ENCODE measurements at places on chromosomes 16 and 17.

DNA sequence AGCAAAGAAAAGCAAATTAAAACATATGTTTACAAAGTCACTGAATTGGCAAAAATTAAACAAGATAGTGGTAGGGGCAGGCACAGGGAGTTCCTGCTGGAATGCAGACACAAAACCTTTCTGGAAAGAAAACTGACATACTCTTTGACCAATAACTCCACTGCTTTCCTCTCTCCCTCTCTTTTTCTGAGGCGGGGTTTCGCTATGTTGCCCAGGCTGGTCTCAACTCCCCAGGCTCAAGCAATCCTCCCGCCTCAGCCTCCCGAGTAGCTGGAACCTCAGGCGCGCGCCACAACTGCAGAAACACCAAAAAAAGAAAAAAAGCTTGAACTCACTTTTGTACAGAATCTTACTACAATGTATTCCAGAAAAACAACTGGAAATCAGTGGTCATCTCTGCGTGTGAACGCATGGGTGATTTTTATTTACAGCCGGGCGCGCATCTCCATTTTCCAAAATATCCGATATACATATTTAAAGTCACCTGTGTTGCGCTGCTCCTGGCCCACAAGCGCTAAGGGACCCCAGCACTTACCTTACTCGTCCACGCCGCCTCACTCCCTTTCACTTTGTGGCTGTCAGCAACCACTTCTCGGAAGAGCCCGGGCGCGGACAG, 480 bp downstream of the TXNL4B start:
- DNase-seq, result no peak

GRCh38 chr17:45999900-46000290, 845 bp downstream of the STH start:
- DNase-seq, result no peak

GRCh38 chr16:180101-180675, at the start of gene HBQ1:
Gene HBQ1 (plus strand): TSS chr16:180459. CDS start chr16:180487, 28 bp downstream.
- no peak for DNase-seq

DNA sequence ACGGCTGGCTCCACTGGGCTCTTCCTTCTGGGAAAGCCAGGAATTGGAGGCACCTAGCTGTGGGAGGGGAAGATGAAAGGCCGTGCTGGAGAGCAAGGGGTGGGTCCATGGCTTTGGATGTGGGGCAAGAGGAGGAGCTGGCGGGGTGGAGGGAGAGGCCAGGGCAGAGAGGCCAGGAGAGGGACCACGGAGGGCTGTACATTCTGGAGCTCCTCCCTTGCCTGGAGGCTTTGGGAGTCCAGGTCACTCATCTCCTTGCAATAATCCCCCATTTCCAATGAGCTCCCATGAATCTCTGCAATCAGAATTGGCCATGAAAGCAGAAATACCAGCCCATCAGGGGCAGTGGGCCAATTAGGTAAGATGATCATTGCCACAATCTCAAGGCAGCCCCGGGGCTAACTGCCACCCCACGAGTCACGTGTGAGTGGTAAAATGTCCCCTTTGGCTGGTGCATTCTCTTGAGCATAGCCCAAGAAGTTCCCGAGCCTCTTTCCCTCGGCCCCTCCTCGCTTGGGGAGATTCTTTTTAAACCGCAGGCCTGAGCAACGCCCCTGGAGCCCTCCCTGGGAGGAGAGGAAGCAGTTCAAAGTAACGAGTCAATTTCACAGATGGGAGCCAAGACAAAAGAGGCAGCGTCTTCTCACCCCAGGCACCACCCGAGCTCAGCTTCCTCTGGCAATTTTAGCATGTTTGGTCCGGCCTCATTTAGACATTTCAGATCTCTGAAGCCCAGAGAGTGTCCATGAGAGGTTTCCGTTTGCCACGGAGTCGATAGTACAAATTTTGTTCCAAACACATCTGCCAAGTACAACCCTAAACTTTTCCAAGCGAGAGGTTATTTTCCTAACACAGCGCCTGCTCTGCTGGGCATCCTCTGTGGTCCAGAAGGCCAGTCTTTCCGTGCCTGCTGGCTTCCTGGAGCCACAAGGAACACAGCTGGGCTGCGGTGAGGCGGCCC, 13.4 kb downstream of the RTN4RL1 start:
- DNase-seq, result no peak

DNA sequence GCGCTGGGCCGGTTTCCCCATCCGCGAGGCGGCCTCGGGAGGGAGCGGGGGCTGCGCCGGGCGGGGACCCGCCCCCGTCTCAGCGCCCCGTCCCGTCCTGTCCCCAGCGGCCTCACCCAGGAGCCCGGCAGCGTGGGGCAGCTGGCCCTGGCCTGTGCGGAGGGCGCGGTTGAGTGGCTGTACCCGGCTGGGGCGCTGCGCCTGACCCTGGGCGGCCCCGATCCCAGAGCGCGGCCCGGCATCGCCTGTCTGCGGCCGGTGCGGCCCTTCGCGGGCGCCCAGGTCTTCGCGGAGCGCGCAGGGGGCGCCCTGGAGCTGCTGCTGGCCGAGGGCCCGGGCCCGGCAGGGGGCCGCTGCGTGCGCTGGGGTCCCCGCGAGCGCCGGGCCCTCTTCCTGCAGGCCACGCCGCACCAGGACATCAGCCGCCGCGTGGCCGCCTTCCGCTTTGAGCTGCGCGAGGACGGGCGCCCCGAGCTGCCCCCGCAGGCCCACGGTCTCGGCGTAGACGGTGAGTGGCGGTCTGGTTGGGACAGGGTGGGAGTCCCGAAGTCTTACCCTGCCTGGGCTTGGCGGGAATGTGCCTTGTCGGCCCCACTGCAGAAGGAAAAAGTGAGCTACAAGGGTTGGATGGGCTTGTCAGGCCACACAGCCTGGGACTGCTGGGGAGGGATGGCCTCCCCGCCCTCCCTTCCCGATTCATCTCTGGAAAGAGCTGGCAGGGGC, 720 bp downstream of the METRN start:
- no peak for DNase-seq

GRCh38 chr16:86733546-86734254, 155.4 kb downstream of the FOXL1 start:
- DNase-seq, result no peak

GRCh38 chr17:66956941-66957340, 7.6 kb upstream of the CACNG4 start:
- no peak for DNase-seq

- peak; percentile 70 for DNase-seq
Observed at GRCh38 chr17:2393174-2393953, 7.5 kb downstream of the MNT start.

DNA sequence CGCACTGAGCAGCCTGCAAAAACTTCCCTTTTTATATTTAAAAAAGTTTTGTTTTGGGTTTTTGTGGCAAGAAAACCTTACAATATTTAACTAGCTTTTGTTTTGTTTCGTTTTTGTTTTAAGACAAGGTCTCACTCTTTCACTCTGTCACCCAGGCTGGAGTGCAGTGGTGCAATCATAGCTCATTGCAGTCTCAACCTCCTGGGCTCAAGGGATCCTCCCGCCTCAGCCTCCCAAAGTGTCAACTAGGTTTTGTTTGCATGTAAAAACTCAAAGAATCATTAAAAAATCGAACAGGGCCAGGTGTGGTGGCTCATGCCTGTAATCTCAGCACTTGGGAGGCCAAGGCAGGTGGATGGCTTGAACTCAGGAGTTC, 77.9 kb upstream of the FA2H start:
- no peak for DNase-seq

DNA sequence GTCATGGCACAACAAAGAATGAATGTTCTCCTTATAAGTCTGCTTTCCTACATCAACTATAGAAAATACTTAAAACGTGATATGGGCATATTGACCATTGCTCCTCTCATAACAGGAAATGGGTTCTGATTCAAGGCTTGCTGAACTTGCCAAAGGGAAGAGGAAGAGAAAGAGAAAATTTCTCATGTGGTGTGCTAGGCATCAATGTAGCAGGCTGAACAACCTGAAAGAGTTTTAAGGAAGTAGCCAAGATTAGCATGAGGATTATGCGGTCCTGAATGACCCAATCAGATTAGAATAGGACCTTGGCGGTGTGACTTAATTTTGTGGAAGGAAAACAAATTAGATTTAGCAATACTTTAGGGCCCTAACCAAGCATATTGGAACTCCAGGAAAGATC, 617.7 kb upstream of the CDH11 start:
- no peak for DNase-seq

- no peak for DNase-seq
Observed at GRCh38 chr16:86949116-86949515, 368.1 kb downstream of the C16orf95 start.

- no peak for DNase-seq
Observed at GRCh38 chr17:17699491-17699890, 18.2 kb downstream of the RAI1 start.

GRCh38 chr17:77509089-77509488, 368.3 kb downstream of the SEC14L1 start:
- DNase-seq, result no peak

DNA sequence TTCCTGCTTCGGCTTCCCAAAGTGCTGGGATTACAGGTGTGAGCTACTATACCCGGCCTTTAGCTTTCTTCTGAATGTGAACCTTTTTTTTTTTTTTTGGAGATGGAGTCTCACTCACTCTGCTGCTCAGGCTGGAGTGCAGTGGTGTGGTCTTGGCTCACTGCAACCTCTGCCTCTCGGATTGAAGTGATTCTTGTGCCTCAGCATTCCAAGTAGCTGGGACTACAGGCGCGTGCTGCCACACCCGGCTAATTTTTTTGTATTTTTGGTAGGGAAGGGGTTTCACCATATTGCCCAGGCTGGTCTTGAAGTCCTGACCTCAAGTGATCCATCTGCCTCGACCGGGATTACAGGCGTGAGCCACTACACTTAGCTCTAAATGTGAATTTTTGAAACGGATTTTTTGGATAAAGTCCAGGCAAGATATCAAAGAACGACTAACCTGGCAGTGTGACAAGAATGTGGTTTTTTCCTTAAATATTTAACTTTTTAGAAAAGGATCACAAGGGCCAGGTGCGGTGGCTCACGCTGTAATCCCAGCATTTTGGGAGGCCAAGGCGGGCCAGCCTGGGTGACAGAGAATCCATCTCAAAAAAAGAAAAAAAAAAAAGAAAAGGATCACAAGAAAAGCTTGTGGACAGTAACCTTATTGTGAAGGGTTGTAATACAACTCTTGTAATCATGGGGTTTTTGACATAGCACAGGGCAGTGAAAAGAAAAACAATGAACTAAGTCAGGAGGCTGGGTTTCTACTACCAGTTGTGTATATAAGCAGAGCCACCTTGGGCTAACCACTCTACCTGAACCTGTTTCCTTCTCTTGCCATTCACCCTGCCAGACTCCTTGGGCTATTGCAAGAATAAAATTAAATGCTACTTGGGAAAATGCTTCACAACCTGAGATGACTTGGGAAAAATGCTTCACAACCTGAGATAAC, 6.2 kb downstream of the BRCA1 start:
- DNase-seq, result no peak

DNA sequence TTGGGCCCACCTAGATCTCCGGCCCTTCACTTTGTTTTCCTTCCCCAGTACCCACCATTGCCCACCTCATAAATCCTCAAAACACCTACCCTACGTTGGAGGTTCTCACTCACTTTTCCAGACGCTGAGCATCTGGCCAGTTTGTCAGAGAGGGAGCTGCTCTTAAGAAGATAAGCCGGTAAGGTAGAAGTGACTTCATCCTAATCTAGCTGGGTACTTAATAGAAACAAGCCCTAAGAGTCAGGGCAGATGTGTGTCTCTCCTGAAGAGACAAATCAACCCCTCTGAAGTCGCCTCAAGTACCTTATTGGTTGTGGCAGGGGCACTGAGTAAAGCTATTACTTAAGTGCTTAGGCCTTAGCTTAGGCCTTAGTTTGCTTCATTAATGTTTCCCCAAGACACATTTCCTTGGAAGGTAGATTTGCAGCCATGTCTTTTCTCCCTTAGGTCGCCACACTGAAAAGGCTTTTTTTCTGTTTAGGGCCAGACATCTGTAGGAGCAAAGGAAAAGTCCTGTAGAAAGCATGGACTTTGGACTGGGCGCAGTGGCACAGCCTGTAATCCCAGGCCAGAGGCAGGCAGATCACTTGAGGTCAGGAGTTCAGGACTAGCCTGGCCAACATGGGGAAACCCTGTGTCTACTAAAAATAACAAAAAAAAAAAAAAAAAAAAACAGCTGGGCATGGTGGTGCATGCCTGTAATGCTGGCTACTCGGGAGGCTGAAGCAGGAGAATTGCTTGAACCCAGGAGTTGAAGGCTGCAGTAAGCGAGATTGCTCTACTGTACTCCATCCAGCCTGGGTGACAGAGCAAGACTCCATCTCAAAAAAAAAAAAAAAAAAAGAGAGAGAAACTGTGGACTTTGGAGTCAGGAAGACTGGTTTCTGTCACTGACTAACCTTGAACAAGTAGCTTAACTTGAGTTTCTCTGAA, 1.0 kb downstream of the TACO1 start:
- DNase-seq, result no peak

GRCh38 chr16:50712560-50712898, 19.1 kb downstream of the NOD2 start:
- DNase-seq, result no peak

DNA sequence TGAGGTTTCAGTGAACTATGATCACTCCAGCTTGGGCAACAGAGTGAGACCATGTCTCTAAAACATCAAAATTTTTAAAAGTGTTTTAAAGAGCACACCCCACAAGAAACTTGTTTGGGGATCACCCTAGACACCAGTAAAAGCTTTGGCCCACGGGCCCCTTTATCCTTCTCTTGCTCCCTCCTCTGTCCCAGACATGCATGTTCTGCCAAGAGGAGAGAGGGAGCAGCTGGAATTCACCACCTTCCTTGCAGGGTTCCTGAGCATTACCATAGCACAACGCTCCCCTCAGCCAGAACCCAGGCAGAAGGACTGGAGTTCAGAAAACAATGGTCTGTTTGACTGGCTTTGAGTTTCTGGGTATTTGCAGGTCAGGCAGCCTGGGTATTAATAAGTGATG, 214.3 kb upstream of the CDH5 start:
- no peak for DNase-seq

DNA sequence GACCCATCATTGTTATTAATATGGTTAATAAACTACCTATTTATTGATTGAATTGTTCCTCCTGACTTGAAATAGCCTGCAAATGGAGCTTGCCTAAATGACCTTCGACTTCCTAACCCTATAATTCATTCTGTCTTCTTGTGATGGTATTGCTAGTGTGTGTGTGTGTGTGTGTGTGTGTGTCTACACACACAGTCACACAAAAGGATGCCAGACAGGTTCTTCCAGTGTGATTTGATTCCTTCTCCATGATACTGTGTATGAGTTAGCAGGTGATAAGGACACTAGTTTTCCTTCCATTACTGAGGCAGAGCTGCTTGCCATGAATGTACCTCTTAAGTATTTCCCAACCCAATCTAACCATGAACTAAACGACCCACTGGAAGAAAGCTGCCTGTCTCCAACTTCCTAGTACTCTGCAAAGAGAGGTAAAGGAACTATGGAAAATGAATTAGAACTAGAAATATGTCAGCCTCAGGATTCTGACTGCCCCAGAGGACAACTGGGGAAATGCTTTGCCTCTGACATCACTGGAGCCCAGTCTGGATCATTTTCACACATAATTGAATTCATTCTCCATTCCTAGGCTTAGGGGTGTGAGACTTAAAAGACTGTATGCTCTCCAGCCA, 3.5 kb upstream of the CDC6 start:
- no peak for DNase-seq

- no peak for DNase-seq
Observed at GRCh38 chr16:77214411-77215138, 15.4 kb downstream of the SYCE1L start.
